NCI-H2171 (cell line): ENCODE measurements at places on chromosomes 4 and X.

GRCh38 chr4:105149771-105150170 lies 3.1 kb downstream of the TET2 start:
- no peak for DNase-seq

DNA sequence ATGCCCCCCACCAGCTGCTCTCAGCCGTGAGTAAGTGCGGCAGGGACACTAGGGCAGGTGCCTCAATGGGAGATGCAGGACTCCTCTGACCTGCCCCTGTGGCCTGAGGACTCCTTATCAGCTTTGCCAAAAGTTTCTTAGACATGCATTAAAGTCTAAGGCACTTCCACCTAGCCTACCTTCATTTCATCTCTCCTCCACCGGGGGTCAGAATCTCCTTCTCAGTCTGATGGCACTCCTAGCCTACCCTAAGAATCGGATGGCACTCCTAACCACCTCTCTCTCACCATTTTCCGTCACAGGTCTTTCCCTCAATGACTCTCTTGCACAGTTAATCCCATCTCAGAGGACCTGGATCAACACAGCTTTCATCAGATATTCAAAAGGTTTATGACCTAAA lies 85.9 kb downstream of the OTC start:
- DNase-seq, result no peak

- no peak for DNase-seq
Measured at GRCh38 chr4:153634738-153635353, 49.2 kb upstream of the TLR2 start.

DNA sequence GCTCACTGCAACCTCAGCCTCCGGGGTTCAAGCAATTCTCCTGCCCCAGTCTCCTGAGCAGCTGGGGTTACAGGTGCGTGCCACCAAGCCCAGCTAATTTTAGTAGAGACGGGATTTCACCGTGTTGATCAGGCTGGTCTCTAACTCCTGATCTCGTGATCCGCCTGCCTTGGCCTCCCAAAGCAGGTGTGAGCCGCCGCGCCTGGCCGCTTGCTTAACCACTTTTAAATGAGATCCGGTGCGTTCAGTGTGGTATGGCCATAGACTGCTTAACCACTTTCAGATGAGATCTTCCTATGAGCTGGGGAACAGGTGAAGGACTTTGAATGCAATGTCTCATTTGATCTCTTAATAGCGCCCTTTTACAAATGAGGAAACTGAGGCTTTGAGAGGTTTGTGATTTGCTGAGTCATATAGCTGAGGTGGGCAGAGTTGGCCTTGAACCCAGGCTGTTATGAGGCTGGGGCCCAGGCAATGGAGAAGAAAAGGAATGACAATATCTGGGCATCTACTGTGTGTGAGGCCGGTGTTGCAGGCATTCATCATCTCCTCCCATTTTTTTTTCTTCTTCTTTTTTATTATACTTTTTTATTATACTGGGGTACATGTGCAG lies 41.9 kb upstream of the NSG1 start:
- DNase-seq, result no peak

GRCh38 chrX:50971395-50971794 lies 60.9 kb downstream of the BMP15 start:
- DNase-seq, result no peak

- no peak for DNase-seq
Measured at GRCh38 chr4:129379429-129379828, 283.5 kb downstream of the C4orf33 start.
